ENCODE measurements at places on chromosomes 3 and 15.

DNA sequence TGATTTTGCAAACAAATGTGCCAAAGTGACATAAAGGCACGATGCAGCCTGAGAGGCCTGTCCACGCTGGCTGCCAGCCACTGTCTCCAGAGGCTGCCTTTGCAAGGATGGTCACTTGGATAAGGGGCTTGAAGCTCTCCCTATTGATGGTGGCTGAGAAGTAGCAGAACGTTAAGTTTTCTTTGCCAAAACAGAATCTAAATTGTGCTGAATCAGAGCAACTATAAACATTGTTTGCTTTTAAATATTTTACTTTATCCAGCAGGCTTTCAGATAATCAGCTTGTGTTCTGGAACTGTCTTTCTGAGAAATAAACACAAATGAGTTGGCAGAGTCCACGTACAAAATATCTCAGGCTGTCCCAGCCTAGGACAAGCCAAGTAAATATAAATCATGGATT is 23.8 kb upstream of the CNBP start:
- no peak overlapping the region for H3K4me3 ChIP-seq
- H3K27me3 ChIP-seq, result no peaks in the 10 kb centered on the region
- H3K27ac ChIP-seq, result no peak overlapping the region
- H3K36me3 ChIP-seq, result no peaks in the 10 kb centered on the region
- H3K4me1 ChIP-seq, result no peaks in the 10 kb centered on the region
- DNase-seq, result no peak

- no peak overlapping the region for H3K4me3 ChIP-seq
- no peak for DNase-seq
- H3K27ac ChIP-seq, result no peak overlapping the region
- peaks cover 3% of the 10 kb centered on the region for H3K4me1 ChIP-seq
Observed at GRCh38 chr3:125281381-125281780, 68.8 kb upstream of the SLC12A8 start.

DNA sequence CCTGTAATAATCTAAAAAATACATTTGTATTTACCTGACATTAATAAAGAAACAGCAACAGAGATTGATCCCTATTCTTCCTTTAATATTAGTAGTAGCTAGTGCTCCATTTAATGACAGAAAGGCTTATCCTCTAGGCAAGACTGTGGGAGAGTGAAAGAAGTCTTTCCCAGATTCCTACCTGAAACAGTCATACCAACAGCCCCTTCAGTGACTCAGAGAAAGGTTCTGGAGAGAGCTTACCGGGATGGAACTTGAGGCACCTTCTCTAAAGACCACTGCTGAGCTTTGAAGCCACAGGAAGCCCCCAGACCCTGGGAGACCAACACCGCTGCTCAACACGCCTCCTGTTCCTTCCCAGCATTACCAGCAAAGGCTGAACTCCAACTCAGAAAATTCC is 66.9 kb upstream of the FGF12 start:
- no peaks in the 10 kb centered on the region for H3K27me3 ChIP-seq
- no peaks in the 10 kb centered on the region for H3K4me1 ChIP-seq
- no peak for DNase-seq

DNA sequence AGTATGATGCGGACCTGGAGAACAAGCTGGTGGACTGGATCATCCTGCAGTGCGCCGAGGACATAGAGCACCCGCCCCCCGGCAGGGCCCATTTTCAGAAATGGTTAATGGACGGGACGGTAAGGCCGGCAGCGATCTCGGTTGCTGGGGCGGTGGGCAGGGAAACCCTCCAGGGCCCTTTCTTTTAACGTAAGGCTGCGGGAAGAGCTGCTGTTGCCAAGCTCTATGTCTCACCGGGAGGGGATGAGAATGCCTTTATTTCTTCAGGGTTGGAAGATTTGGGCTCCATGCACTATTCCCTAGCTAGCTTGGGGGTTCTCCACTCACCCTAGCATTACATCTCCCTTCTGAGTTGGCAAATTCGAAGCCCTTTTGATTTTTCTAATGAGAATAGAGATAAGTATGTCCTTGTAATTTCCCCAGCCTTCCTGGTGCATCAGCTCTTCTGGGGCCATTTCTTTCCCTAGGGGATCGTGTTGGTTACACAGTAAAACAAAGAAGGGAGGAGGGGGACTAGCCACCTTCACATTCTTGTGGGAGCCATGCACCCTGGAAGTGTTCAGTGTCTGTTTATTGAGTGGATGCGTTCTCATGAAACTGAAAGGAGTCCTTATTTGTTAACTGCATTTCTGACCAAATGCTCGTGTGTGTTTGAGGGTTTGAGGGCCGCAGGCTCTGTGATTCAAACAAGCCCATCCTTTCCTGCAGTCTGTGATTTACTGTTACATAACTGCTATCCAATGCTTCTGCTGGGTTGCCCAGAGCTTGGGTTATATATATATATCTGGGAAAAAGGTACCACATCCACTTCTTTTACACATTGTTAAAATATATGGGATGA is 982 bp downstream of the TAGLN3 start:
- H3K36me3 ChIP-seq, result no peaks in the 10 kb centered on the region
- H3K27ac ChIP-seq, result no peak overlapping the region
- no peak for DNase-seq
- 0 out of 2 replicates have a peak, but pooled peaks cover 7% of the 10 kb centered on the region for H3K4me1 ChIP-seq

DNA sequence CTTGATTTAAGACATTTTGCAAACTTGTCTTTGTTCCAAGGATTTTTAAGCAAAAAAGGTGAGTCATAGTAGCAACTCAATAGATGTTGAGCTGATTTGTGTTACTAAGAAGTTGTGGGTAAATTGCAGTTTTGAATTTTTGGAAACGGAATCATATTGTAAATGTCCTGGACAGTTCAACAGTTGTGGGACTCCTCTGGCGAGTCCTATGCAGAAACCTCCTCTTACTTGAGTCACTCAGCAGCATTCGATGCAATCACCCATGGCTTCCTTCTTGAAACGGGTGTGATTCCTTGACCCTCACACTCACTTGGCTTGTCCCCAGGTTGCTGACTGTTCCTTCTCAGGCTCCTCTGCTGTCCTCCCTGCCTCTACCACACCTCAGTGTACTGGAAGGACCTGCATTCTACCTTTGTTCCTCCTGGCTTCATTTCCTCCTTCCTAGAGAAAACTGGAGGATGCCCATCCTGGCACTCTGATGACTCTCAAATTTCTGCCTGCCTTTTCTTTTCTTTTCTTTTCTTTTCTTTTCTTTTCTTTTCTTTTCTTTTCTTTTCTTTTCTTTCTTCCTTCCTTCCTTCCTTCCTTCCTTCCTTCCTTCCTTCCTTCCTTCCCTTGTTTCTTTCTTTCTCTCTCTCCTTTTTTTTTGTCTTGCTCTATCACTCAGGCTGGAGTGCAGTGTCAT is 52.8 kb upstream of the DGKG start:
- no peaks in the 10 kb centered on the region for H3K27me3 ChIP-seq
- peak overlapping the region; percentile 67 for H3K4me3 ChIP-seq
- DNase-seq, result no peak
- H3K27ac ChIP-seq, result no peak overlapping the region

All from H9 (cell line).